ENCODE measurements at places on chromosomes 1 and 21.
A peak's percentile ranks its signal among the peaks of the same experiment; 100 is the strongest.

- no peak for DNase-seq
Measured at GRCh38 chr1:228393268-228393701, 13.3 kb downstream of the TRIM11 start.

- DNase-seq, result no peak
Measured at GRCh38 chr1:19412654-19413053, 72.7 kb downstream of the CAPZB start.

GRCh38 chr1:26533951-26534509 lies 4.5 kb downstream of the RPS6KA1 start:
- DNase-seq, result no peak

DNA sequence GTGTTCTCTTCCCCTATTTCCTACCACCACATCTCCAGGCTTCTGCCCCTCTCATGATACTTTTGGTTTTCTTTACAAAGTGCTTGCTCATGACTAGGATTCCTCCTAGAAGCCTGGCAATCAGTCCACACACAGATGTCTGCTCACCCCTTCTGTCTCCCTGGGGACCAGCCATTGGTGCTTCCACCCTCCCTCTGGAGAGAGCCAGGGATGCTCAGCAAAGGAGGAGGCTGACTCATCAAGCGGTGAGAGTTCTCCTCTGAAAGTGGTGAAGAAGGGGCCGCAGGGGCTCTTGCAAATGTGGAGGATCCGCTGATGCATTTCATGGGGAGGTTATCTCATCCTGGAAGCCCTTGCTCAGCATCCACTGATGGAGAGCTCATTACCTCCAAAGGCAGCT lies 14.5 kb downstream of the NT5C1A start:
- DNase-seq, result no peak

- DNase-seq, result no peak
Measured at GRCh38 chr1:41322835-41323234, 38.4 kb upstream of the FOXO6 start.

GRCh38 chr1:19860418-19860817 lies 21.8 kb upstream of the OTUD3 start:
- no peak for DNase-seq

DNA sequence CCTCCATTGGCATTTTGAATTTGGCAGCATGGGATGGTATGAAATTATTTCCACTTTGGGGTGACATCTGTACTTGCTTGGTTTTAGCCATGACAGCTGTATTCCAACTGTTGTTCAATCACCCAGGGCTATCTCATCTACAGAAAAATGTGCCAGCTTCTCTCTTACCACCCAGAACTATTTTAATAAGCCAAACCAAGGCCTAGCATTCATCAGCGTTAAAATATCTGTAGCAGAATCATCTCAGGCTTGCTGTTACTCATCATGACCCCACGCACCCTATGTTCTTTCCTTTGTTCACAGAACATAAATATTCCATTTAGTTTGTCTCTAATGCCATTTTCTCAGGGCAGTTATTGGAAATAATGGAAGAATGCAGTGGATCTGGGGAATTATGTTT lies 49.8 kb downstream of the GIPC2 start:
- no peak for DNase-seq

GRCh38 chr1:232901255-232901654 lies 49.2 kb upstream of the NTPCR start:
- peak; percentile 22 for DNase-seq

GRCh38 chr1:44678626-44679025 lies 4.1 kb downstream of the ARMH1 start:
- DNase-seq, result no peak

All from naive thymus-derived CD4-positive, alpha-beta T cell (primary cell).